Calu3 (cell line): ENCODE measurements at places on chromosomes 1 and 21. TPM values are rescaled to one million over a fixed set of nuclear protein-coding genes. Genes with fewer than 3 reads are reported as not detected.

GRCh38 chr1:246709835-246710234, 14.4 kb upstream of the SCCPDH start:
- no peak overlapping the region for H3K4me3 ChIP-seq
- no peak for DNase-seq
- H3K27me3 ChIP-seq, result peaks cover 17% of the 10 kb centered on the region
- peak overlapping the region; percentile 43 for H3K27ac ChIP-seq
- H3K36me3 ChIP-seq, result no peaks in the 10 kb centered on the region

DNA sequence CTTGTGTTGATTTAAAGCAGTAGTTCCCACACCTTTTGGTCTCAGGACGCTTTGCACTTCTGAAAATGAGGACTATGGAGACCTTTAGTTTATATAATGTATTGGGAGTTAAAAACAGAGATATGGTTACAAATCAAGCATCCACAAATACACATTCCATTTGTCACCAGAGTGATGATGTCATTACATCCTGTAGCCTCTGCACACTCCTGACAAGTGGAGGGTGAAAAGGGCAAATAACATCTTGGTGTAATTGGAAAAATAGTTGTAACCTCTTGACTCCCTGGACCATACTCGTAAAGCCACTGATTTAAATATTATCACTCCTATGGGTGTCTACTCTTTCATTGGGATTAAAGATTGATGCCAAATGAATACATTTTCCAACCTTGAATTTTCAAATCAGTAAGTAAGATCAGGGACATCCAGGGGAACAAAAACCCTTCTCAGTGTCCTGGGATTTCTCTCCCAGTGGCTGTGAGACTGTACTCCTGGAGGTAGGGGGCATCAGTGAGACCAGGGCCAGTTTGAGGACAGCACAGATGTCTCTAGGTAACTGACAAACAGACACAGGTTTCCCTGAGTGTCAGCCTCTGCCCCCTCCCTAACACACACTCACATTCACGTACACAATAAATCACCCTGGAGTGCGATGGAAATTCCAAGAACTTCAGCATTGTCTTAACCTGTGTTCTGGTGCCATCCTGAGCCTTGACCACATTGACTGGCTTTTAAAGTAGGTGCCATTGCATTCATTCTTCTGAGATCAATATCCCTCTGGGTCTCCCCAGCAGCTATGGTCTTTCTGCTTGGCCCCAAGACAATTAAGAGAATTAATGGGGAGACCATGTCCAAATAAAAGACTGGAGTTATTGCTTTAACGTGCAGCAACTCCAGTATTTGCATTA, 63.0 kb downstream of the NR5A2 start:
- H3K4me1 ChIP-seq, result peaks cover 39% of the 10 kb centered on the region
- H3K27ac ChIP-seq, result peak overlapping the region; percentile 35
- no peak overlapping the region for H3K4me3 ChIP-seq
- peak; percentile 27 for DNase-seq
- H3K27me3 ChIP-seq, result no peaks in the 10 kb centered on the region

DNA sequence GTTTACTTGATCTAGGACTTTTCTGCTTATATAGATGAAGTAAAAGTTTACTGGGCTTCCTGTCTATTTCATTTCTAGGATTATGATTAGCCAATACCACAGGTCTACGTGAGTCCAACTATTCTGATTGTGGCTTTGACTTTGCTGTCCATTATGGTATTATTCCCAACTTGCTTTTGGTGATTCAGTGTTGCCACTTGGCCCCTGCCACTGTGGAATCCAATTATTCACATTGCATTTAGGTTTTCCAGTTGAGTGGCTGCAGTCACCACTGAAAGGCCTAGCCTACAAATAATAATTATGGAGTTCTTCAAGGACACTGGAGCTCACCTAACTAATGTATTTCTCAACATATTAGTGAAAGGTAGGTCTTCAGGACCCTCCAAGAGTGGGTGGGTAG, 574.3 kb upstream of the USP24 start:
- H3K36me3 ChIP-seq, result no peaks in the 10 kb centered on the region
- no peaks in the 10 kb centered on the region for H3K4me1 ChIP-seq
- H3K27me3 ChIP-seq, result no peaks in the 10 kb centered on the region
- H3K4me3 ChIP-seq, result no peak overlapping the region
- no peak for DNase-seq

The APCS gene
- 0.66 TPM in 1 of 2 replicates, not detected in the other for total RNA-seq
